ENCODE measurements at places on chromosomes 2 and 18. TPM values are rescaled to one million over a fixed set of nuclear protein-coding genes. Genes with fewer than 3 reads are reported as not detected.

TMEM169 gene
- 2.3 TPM for total RNA-seq

- peaks cover 17% of the 10 kb centered on the region for H3K36me3 ChIP-seq
- DNase-seq: no peak
- peaks cover 54% of the 10 kb centered on the region for H3K4me1 ChIP-seq
- H3K27me3 ChIP-seq: peaks cover 4% of the 10 kb centered on the region
Measured at GRCh38 chr2:157890969-157891642, 15.0 kb upstream of the ACVR1 start.

GRCh38 chr2:95379371-95379831 lies 23.1 kb upstream of the FAHD2A start:
- no peak overlapping the region for H3K27ac ChIP-seq
- H3K4me1 ChIP-seq: no peaks in the 10 kb centered on the region
- no peak overlapping the region for H3K4me3 ChIP-seq

TEX44 gene
- not detected for total RNA-seq

KLHL41 gene
- total RNA-seq: not detected

DNA sequence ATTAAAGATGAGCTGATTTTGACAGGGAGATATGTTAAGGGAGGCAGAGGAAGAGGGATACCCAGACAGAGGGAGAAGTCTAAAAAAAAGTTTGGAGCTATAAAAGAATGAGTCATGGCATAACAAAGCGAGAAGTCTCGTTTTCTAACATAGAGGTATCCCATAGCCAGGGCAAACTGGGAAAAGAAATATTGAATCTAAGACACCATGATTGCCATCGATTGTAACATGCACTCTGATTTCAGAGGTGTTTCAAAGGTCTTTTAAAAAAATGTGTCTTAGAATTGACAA lies 110.7 kb downstream of the MDH1 start:
- DNase-seq: no peak
- no peaks in the 10 kb centered on the region for H3K27me3 ChIP-seq
- H3K4me3 ChIP-seq: no peak overlapping the region
- no peak overlapping the region for H3K27ac ChIP-seq

GRCh38 chr2:227378371-227378782 lies 729 bp downstream of the TM4SF20 start:
- H3K36me3 ChIP-seq: no peaks in the 10 kb centered on the region
- H3K27me3 ChIP-seq: peaks cover 3% of the 10 kb centered on the region
- H3K4me3 ChIP-seq: no peak overlapping the region
- H3K4me1 ChIP-seq: peaks cover 5% of the 10 kb centered on the region
- DNase-seq: no peak

SMAD4 gene
- 83.8 TPM for total RNA-seq

DNA sequence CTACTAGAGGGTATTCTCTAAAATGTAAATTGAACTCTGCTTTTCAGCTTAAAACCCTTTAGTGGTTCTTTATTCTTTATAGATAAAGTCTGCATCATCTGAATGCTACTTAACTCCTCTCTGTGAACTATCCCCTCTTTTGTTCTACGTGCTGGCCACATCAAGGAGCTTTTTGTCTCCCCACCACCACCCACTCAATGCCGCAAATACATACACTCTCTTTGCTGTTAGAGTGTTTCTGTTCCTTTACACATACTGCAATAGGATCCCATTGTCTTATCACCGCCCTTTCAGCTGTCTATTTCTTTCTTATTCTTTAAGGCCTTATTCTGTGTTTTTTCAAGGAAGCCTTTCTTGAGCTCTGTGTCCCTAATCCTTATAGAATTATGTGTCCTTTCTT lies 83.3 kb downstream of the EML4 start:
- H3K27ac ChIP-seq: no peak overlapping the region
- peaks cover 61% of the 10 kb centered on the region for H3K36me3 ChIP-seq
- no peaks in the 10 kb centered on the region for H3K27me3 ChIP-seq
- H3K4me1 ChIP-seq: peaks cover 29% of the 10 kb centered on the region

- peaks cover 3% of the 10 kb centered on the region for H3K27me3 ChIP-seq
- H3K4me3 ChIP-seq: no peak overlapping the region
- no peak for DNase-seq
- H3K27ac ChIP-seq: no peak overlapping the region
Measured at GRCh38 chr2:215619989-215620388, 184.1 kb upstream of the FN1 start.

DNA sequence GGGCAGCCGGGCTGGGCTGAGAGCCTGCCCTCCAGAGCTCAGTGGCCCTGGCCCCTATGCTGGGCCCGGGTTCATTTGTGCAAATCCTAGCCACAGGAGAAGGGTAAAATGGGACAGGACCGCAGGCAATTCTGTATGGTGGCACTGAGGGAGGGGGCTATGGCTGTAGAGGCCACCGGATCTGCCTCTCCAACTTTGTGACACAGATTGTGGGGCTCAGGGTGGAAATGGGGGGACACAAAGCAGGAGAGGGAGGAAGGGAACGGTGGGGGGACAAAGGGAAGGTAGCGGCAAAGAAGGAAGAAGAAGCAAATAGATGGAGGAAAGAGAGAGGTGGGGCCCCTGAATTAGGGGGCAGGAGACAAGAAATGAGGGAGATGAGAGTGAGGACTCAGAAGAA lies 201.1 kb downstream of the SMAD2 start:
- no peak overlapping the region for H3K27ac ChIP-seq
- H3K36me3 ChIP-seq: no peaks in the 10 kb centered on the region
- no peak for DNase-seq
- peaks cover 3% of the 10 kb centered on the region for H3K27me3 ChIP-seq
- no peak overlapping the region for H3K4me3 ChIP-seq

DNA sequence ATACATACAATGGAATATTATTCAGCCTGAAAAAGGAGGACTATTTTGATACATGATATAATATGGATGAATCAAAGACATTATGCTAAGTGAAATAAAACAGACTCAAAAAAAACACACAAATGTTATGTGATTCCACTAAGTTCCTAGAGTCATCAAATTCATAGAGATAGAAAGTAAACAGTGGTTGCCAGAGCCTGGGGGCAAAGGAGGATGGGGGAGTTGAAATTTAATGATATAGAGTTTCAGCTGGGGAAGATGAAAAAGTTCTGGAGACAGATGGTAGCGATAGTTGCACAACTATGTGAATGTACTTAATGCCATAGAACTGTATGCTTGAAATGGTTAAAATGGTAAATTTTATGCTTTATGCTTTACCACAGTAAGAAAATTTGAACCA lies 119.7 kb downstream of the METTL4 start:
- H3K4me1 ChIP-seq: no peaks in the 10 kb centered on the region
- no peak for DNase-seq
- no peaks in the 10 kb centered on the region for H3K36me3 ChIP-seq

OSBPL6 gene
- 0.78 TPM for total RNA-seq

DNA sequence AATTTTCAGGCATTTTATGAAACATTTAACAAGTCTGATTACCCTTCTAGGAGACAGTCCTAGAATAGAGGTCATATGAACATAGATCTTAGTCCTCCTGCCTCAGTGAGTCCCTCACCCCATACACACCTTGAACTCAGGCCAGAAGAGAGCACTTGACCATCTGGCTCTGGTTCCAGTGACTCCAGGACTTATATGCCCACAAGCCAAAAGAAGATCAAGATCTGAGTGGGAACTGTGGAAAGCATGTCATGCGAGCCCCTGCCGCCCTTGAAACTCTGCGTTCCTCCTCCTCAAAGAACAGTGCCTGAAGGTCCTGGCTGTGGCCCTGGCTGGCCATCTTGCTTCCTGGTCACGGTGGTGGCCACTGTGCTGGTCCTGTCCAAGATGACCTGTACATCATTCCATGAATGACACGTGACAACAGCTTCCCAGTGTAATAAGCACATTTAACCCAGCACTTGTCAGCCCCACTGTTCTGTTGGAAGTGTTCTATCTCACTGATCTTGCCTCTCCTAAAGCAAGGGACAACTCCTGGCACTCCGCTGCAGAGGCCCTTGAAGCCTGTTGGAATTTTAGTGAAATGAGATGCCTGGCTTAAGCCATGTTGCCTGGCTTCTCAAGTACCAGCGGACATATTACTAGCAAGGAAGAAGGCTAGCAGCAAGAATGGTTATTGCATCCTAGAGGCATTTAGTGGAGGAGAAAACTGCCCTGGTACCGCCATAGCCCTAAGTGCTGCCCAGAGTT lies 17.6 kb downstream of the TTC32 start:
- H3K4me1 ChIP-seq: no peaks in the 10 kb centered on the region
- no peak overlapping the region for H3K27ac ChIP-seq

DNA sequence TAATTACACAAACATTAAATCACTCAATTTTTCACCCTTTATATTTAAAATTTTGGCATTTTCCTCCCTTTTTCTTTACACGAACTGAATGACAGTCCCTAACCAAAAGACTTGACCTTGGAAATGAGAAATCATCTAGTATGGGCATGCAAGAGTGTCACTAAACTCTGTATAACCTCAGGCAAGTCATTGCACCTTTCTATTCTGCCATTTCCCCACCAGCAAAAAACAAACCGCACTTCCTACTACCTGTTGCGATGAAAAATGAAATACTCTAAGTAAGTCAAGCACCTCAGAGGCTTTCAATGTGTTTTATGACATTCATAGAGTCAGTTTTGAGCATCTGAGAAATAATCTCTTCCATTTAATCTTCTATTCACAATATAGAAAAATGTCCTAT lies 44.1 kb downstream of the ANKRD44 start:
- H3K4me1 ChIP-seq: peaks cover 96% of the 10 kb centered on the region
- H3K36me3 ChIP-seq: peaks cover 41% of the 10 kb centered on the region
- H3K27me3 ChIP-seq: no peaks in the 10 kb centered on the region
- H3K4me3 ChIP-seq: peak overlapping the region; percentile 2
- DNase-seq: peak; percentile 33
- peak overlapping the region; percentile 67 for H3K27ac ChIP-seq

DNA sequence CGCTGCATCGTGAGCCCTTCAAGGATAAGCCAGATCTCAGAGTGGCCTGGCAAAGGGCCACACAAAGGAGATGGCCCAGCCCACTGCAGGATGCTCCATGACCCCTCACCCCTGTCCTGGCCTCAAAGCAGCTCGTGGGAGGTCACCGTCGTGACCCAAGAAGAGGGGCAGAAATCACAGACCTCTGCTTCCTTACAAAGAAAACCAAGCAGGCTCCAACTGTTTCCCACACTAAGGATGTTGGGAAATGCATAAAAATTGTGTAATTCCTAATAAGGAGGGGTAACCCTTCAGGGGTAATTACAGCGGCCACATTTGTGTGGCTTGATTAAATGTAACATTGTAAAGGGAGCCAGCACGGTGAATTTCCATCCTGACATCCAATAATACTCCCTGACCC lies 102.3 kb downstream of the BOD1L2 start:
- H3K4me3 ChIP-seq: no peak overlapping the region
- no peaks in the 10 kb centered on the region for H3K27me3 ChIP-seq
- no peaks in the 10 kb centered on the region for H3K36me3 ChIP-seq
- no peak for DNase-seq
- no peak overlapping the region for H3K27ac ChIP-seq
- H3K4me1 ChIP-seq: no peaks in the 10 kb centered on the region

PTCD3 gene
- total RNA-seq: 144 TPM

CYS1 gene
- 0.40 TPM for total RNA-seq

DNA sequence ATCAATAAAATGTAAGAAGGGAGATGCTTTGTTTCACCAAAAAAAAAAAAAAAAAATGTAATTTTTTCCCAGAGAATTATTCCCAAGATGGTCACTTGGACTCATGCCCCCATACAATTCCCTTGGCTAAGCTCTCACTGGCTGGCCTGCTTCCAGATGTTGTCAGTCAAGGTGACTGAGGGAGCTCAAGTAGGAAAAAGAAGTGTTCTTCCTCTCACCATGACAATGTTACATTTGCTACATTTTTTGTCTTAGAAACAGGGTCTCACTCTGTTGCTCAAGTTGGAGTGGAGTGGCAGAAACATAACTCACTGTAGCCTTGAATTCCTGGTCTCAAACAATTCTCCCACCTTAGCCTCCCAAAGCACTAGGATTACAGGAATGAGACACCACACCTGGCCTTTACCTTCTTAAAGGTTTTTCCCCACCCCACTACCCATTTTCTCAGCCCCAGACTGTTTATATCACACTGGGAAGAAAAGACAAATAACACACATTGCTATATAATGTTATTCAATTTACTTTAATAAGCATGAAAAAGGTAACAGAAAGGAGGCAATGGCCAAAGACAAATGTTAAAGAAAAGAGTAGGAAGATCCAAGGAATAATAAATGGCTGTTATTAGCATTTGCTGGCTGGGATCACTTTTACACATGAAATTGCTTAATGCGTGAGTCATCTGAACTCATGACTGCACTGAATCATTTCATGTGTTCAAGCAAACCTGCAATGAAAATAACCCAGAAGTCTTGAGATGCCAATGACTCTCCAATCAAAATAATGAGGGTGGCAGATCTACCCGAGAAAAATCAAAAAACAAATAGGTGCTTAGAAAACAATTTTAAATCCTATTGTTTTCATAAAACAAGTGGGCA lies 45.2 kb downstream of the ACVR1 start:
- peaks cover 16% of the 10 kb centered on the region for H3K36me3 ChIP-seq
- H3K4me1 ChIP-seq: peaks cover 13% of the 10 kb centered on the region
- H3K27me3 ChIP-seq: no peaks in the 10 kb centered on the region
- no peak overlapping the region for H3K4me3 ChIP-seq

GRCh38 chr2:121483846-121484245 lies 46.8 kb upstream of the RNU4ATAC start:
- no peak overlapping the region for H3K27ac ChIP-seq
- peaks cover 2% of the 10 kb centered on the region for H3K4me1 ChIP-seq
- DNase-seq: no peak
- no peak overlapping the region for H3K4me3 ChIP-seq
- H3K27me3 ChIP-seq: no peaks in the 10 kb centered on the region
- no peaks in the 10 kb centered on the region for H3K36me3 ChIP-seq

DNA sequence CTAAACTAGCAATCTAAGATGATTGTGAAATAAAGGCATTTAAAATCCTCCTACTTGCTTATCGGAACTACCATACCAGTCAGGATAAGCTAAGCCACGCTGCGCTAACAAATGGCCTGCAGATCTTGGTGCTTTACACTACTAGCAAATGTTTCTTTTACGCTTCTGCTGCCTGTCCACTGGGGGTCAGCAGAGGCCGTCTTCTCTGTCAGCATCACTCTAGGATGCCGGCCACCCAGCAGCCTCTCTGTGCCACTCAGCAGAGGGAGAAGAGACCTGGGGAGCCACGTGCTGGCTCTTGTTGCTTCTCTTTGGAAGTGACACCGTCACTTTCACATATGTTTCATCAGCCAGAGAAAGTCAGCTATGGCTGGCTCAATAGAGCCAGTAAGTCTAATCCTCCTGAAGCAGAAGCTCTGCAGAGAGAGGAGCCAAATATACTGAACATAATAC lies 36.6 kb downstream of the COPS8 start:
- H3K4me1 ChIP-seq: no peaks in the 10 kb centered on the region
- no peak overlapping the region for H3K27ac ChIP-seq
- no peaks in the 10 kb centered on the region for H3K36me3 ChIP-seq
- no peak overlapping the region for H3K4me3 ChIP-seq

RPRM gene
- total RNA-seq: not detected

CFAP53 gene
- 0.83 TPM for total RNA-seq

DNA sequence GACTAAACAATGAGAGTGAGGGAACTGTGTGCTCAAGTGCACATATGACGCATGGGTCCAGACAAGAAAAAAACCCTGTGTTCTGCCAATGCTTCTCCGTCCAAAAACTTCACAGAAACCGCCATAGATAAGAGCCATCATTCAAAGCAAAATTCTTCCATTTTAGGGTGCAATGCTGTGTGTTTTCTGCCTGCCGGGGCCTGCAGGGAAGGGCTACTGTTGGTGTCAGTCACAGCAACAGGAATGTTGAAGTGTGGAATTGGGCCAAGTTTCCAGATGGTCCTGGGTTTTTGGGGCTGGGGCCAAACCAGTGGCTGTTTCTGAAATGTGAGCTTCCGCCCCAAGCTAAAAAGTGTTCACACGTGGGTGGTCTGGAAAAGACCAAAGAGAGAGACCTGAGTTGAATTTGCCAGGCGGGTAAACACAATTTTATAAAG lies 677 bp upstream of the MC2R start:
- DNase-seq: no peak
- no peak overlapping the region for H3K4me3 ChIP-seq
- H3K4me1 ChIP-seq: no peaks in the 10 kb centered on the region

RPIA gene
- total RNA-seq: 27.9 TPM
